ENCODE measurements at places on chromosomes 2 and 18.

DNA sequence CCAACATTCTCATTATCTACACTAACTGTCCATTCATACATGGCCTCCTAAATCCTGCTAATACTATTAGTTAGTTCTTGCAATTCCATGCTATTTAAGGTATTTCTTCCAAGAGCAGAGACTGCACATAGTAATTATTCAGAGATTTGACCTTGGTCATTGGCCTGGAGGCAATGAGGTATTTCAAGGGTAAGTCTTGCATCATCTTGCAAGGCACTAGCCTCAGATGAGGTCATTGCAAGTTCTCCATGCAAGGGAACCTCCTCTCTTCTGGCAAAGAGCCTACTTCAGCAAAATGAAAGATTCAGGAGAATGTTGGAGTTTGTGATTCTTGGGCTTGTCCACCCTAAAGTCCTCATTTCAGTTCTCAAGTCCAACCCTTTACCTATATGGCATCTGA, 48.5 kb upstream of the IKZF2 start:
- no peak for DNase-seq

DNA sequence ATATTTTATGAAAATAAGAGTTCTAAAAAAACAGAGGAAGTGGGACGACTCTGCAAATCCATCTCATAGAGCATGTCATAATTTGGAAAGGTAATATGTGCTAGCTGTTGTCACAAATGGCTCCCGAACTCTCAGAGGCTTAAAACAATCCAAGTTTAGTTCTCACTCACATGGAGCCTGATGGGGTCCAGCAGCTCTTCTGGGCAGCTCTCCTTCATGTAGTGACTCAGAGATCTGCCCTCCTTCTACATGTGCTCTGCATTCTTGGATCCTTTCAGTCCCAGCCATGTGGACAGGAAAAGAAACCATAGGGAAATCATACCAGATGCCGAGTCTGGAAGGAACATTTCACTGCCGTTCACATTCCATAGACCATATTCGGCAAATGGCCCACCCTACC, 180.1 kb upstream of the APCDD1 start:
- DNase-seq = no peak

DNA sequence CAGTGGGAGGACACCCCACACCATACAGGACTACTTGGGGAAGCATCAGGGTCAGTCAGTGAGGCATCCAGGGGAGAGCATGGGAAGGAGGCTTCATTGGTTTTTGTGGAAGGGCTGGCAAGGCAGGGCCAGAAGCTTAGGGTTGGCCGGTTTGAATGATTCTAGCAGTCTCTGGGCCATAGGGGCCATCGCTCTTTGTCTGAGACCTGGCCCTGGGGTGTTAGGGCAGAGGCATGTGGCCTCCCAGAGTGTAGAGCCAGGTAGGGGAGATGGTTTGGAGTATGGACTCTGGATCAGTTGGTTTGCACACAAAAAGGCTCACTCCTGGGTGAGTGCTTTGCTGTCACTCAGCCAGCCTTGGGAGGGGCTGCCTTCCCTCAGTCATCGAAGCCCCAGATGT, 98.5 kb downstream of the GLI2 start:
- no peak for DNase-seq

DNA sequence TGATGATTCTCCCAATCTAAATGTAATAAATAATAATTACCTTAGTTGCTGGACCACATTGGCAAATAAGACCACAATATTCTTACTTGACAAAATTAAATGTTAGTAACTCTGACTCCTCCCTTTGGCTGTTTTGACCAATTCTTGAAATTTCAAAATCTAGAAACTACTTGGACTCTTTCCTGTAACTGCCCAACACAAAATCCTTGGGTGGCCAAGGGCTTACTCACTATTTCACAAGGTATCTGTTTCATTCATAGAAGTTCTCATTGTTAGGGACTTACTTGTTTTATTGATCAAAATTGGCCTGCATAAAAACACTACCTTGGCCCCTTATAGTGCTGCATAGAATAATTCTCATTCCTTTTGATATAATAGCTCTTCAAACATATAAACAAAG, 19.4 kb downstream of the CDH20 start:
- DNase-seq = no peak

DNA sequence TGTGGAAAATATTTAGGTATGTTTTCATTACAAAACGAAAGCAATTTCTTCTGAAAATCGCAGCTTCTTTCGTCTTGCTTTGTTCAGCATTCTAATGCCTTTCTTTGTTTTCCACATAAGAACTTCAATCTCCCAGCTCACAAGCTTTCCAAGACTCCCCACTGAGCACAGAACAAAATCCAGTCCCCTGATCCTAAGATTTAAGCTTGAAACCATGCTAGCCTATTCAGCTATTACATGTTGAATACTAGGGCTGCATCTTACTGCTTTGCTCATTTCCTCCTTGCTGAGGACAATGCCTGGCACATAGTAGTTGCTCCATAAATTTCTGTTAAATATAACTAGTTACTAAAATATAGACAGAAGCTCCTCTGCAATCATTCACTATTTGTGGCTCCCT, 160.6 kb downstream of the GALNT3 start:
- no peak for DNase-seq

DNA sequence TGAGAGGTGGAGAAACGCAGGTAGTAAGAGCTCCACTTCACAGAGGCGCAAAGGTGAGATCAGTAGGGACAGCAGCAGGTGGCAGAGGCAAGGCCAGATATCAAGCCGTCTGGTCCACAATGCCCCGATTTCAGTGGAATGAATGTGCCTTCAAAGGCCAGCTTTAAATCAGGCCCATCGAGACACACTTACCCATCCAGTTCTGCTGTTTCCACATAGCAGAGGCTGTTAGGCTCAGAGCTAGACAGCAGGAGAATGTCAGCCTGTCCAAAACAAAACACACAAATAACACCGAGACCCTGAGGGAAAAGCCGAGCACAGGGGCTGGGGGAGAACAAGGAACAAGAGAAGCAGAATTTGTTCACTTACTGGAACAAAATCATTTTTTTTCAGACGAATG, 75.8 kb upstream of the NARS1 start:
- DNase-seq = no peak

DNA sequence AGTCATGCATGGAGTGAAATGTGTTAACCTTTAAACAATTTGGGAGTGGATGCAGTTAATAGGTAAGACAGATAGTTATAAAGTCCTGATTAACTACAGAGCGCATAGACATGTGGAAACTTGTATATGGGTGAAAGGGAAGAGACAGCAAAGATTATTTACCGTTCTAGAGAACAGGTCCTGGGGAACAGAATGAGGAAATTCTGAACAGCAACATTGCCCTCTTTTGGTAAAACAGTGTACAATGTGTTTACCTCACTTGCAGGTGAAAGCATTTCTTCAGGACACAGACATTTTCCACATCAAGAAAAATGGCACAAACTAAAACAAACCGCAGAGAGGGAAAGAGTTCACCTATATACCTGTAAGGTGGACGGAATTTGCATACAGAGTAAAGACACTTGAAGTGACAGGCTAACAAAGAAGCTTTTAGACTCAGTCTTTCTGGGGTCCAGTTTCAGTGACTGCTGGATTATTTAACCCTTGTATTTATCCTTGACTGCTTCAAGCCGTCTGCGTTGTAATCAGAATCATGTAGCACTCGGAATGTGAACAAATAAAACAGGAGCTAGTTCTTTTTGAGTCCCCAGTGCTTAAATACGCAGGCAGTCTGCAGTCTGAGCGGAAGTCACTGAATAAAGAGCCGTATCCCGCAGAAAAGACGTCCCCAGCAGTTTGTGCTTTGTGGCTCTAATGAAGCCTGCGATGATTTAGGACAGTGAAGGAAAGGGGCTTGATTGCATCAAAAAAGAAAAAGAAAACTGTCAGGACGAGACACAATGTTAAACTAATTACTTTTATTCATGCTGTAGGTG, 364.8 kb upstream of the GALNT5 start:
- no peak for DNase-seq

DNA sequence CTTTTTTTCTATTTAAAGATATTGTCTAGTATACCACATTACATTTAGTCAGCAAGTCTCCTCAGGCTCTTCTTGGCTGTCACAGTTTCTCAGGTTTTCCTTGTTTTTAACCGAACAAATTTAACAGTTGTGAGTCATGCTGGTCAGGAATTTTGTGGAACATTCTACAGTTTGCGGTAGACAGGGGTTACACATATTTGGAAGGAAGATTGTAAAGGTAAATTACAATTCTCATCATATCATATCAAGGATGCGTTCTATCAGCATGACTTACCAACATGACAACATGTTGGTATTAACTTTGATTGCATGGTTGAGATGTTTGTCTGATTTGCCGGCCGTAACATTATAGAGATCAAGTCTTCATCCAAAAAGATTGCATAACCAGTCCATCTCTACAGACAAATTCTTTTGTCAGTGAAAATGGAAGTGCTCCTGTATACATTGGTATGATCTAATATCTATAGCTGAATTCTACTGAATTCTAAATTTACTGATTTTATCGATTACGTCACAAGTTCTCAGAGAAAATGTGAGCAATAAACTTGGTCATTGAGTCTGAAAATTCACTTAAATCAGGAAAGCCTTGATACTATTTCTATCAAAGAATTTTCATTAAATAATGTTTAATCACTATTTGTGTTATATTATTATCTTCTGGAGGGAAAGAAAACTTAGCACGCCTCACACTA, 664.4 kb upstream of the SLC8A1 start:
- no peak for DNase-seq

DNA sequence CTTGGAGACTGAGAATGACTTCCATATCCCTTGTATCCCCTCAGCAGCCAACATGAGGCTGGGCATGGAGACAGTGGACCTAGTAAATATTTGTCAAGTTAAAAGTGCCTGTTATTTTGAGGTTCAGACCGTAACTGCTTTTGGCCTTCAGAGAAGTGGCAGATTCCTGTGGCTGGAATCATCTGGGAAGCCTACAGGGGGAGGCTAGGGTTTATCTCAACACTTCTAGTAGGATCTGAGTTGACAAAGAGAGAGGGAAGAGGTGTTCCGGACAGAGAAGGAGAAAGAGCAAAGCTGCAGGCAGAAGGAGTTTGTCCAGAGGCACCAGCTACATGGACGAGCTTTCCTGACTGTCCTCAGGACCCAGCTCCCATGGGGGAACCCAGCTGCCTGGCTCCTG, 27.0 kb downstream of the SLC14A2 start:
- no peak for DNase-seq

- DNase-seq = no peak
Measured at GRCh38 chr2:8669157-8669817, 12.6 kb upstream of the ID2 start.

DNA sequence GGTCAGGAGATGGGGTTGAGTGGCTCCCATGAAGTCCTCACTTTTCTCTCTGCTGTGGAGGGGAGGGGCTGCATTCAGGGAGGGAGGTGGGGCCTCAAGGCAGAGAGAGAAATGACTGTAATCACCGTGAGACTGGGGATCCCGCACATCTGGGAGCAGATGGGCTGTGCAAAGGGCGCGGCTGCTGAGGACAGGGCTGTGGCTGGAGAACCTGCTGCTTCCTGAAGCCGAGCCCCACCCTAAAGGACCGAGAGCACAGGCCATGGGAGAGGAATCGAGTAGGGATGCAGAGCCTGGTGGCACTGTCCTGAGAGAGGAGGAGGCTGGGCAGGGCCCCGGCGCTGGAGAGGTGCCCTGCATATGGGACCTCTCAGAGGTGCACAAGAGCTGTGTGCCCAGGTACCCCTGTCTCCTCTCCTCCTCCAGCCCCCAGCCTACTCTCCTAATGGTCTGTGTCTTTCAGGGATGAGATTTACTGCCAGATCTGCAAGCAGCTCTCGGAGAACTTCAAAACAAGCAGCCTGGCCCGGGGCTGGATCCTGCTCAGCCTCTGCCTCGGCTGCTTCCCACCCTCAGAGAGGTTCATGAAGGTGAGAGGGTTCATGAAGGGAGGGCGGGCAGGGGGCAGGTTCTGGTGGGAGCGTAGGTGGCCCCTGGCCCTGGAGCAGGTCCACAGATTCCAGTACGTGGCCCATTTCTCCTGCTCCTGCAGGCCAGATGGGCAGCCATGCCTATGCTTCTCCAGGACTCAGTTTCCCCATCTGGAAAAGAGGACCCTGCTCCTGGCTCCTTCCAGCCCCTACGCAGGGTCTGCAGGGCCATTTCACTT, 25.9 kb upstream of the GPR17 start:
- DNase-seq = no peak

DNA sequence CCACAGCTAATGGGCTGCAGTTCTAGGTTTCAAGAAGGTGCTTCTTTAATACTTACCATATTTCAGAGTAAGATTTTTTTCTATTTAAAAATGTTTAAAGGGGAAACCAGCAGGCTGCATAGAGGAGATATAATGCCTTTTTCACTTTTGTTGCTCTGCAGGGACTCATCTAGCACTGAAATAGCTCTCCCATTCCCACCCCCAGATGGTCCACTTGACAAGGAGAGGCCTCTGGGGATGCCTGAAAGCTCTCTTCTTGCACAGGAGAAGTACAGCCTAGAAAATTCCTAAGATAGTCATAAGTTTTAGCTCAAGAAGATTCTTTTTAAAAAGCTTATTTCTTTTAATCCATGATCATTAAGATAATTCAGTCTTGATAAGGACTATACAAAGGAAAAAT, 126.4 kb downstream of the CDH2 start:
- no peak for DNase-seq

All from T-helper 2 cell treated with Interferon-gamma antibody and Interleukin-4, amounts not matched to agents 5 μg/mL and 100 μg/mL, for 36 hours (primary cell).